ENCODE measurements at places on chromosomes 1 and 21.
A peak's percentile ranks its signal among the peaks of the same experiment; 100 is the strongest.

DNA sequence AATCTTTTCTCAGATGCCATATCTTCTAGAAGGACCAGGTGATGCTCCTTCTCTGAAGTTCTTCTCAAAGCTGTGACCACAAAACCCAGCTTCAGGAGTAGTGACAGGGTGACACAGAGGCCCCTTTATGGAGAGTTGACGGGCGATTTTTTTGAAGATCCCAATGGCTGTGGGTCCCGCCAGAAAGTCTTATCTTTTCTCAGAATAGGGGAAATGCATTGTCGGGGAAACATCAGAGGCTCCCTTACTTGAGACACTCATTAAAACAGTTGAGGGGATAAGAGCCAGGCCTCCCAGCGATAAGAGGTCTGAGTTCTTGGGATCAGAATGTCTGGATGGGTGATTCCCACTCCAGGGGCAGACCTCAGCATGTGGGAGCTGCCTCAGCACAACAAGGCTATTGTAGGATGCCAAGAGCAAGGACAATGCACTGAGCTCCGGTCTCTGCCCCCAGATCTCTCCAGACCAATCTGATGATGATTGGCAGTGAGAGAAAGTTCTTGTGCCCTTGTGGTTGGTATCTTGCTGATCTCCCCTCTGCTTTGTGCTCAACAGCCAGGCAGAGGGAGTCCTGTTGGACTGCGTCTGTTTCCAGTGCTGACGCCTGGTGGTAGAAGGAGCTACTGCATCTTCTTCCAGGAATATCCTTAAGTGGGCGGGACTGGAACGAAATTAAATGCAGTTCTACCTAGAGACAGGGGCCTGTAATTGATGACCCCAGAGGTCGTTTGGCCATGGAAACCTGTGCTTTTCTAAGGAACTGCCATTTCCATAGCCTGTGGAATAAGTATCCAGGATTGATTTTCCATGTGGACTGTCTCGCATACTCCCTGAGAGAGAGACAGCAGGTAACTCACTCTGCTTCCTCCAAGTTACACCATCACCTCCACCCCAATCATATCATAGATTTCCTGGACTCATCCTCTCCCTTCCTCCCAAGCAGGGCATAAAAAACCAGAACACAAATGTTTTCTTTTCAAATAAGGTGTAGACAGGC is 6.8 kb upstream of the ACKR1 start:
- DNase-seq = peak; percentile 75

DNA sequence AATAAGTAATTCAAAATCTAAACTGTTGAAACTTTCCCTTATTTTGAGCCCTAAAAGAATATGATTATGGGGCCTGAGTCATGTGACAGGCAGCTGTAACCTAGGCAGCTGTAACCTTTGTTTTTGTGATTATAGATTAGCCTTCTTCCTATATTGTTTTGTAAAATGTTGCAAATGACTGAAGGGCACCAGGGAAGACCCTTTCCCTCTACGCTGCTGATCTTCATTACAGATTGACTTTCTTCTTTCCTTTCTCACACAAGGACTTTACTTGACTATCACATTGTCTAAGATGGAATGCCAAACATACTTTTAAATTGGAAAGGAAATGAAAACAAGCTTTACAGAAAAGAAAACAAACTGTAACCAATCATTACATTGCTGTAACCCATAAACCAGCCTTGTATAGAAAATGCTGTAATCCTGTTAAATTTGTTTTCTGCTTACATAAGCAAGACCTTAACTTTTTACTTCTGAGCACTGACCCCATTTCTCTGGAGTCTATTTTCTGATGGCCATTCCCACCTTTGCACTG is 242.2 kb downstream of the RGS7 start:
- no peak for DNase-seq

DNA sequence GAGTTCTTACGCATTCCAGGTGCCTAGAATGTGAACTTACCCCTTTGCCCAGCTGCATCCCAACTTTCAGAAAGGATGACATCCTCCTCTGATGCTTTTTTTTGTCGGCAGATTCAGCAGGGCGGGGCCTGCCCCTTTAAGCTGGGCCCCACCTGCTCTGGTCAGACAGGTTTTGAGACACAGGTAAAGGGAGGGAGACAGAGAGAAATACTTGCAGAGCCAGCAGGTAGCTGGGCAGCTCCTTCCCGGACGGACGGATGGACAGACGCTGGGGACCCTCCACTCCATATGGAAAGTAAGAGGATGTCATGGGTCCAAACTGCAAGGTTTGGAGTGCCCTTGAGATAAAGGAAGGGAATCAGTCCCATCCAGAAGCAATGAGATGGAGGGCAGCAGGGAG is at the start of gene TMEM79:
Gene TMEM79, plus strand, starts transcription at position 214 of the 400 bp plus-strand sequence. CDS start 902 bp downstream, outside the sequence.
- DNase-seq = no peak

DNA sequence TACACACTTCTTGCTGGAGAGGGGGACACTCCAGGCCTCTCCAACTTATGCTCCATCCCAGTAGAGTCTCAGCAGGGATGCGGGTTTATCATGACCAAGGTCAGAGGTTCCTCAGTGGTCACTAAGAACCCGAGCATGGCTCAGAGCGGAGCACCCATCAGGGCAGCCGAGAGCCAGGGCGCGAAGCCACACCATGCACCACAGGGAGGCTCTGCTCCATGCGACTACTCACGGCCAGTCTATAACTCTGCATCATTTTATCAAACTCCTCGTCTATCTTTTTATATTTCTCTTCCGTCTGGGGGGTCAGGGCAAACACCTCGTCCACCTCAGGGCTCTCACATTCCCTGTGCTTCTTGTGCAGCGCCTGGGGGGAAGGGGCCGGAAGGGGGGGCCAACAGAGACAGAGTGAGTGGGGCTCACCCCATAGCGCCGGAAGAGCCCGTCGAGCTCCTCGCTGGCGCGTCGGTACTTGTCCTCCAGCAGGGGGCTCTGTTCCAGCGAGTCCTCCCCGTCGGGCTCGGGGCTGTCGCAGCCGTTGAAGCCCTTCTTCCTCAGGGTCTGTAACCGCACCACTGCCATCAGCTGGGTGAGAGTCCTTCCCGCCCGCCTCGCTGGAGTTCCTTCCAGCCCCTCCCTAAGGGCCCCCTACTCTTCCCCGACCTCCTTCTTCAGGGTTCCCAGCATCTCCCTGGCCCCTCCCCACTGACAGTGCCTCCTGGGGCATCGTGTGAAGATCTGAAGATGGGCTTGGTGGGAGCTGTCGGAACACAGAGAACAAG is 20.0 kb downstream of the MEF2D start:
- DNase-seq = peak; percentile 76

GRCh38 chr1:7553042-7553690 is 217.9 kb upstream of the VAMP3 start:
- DNase-seq = peak; percentile 51

- DNase-seq = no peak
Measured at GRCh38 chr1:69569175-69569541, 1.4 kb downstream of the LRRC7 start.

GRCh38 chr1:44588551-44589210 is 85.6 kb downstream of the TMEM53 start:
- DNase-seq = no peak

DNA sequence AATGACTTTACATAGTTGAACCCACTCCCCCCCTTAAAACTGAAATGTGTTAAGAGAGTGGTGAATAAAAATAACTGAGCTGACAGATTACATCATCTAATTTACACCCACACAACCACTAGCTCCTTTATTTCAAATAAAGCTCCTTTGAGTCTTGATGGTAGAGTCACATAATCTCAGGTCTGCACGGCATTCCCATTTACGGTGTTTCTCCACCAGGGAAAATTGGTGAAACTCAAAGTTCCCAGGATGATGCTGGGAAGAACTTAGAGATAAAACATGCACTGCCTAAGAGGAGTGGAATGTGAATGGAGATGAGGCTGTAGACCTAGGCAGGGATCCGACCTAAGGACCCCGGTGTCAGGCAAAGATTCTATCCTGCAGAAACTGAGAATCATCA is 727.8 kb upstream of the ADAMTS5 start:
- DNase-seq = no peak

DNA sequence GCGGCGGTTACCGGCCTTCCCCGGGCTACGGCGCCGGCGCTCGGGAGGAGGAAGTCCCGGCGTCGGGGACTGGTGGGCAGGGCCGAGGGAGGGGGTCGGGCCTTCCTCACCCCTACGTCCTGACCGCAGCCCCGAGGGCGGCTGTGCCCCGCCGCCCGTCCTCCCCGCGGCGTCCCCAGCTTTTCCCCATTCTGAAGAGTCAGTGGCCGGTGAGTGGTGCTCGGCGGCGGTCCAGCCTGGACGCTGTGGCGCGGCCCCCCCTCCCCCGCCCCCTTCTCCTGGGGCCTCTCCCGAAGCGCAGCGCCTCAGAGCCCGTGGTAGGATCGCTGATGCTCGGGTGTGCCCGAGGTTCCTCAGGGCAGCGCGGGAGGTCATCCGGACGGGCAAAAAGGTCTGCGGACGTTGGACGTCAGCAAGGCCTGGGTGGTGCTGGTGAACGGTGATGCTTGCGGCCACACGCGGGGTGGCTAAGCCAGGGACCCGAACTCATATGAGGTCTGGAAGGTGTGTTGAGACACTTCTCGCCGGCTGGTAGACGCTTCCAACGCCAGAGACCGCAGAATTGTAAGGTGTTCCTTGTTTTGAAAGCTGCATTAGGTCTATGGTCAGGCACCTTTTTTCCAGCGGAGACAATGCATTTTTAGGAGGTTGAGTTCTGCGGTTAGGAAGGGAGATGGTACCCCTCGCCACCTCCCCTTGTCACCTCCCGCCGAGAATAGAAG is 725 bp downstream of the SLC25A33 start:
- DNase-seq = peak; percentile 62

DNA sequence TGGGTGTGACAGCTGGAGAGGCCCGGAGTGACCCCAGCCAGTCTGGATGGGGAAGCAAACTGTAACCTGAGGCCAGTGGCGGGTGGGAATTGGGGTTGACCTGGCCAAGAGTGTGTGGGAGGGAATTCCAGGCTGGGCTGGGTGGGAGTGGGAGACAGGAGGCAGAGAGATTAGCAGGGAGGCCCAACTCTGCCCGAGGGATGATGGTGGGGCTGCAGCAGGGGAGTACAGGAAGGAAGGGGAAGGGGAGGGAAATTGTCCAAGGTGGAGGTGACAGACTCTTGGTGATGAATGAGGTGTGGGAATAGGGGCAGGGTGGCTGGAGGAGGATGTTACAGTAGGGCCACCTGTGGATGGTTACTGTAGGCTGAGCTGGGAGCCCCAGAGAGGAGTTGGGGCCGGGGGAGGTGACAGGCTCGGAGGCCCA is 40.4 kb downstream of the HUNK start:
- no peak for DNase-seq

- peak; percentile 81 for DNase-seq
Measured at GRCh38 chr1:9249534-9250410, 15.2 kb downstream of the H6PD start.

DNA sequence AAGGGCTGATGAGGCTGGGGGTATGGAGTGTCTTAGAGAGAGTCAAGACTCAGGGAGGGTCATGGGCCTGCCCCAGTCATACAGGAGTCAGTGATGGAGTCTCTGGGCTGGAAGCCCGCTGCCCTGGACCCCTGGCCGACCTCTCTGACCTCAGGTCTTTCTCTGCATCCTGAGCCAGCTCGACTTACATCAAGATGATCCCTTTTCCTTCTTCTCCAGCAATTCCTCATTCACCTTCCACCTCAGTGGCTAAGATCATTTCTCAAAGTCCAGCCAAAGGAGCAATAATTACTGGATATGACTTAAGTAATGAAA is 308.6 kb downstream of the MATN1 start:
- DNase-seq = no peak

- no peak for DNase-seq
Measured at GRCh38 chr21:29991624-29992023, 51.8 kb upstream of the GRIK1 start.

DNA sequence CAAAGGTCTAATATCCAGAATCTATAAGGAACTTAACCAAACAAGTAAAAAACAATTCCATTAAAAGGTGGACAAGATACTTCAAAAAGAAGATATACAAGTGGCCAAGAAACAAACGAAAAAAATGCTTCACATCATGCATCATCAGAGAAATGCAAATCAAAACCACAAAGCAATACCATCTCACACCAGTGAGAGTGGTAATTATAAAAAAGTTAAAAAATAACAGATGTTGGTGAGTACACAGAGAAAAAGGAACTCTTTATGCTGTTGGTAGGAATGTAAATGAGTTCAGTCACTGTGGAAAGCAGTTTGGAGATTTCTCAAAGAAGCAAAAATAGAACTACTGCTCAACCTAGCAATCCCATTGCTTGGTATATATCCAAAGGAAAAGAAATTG is 218.6 kb downstream of the SLC44A5 start:
- DNase-seq = no peak

- DNase-seq = no peak
Measured at GRCh38 chr1:224245188-224245587, 62.1 kb downstream of the DEGS1 start.

GRCh38 chr1:118698911-118699310 is 289.2 kb downstream of the TBX15 start:
- no peak for DNase-seq

- DNase-seq = no peak
Measured at GRCh38 chr1:34199927-34200326, 23.2 kb downstream of the C1orf94 start.

DNA sequence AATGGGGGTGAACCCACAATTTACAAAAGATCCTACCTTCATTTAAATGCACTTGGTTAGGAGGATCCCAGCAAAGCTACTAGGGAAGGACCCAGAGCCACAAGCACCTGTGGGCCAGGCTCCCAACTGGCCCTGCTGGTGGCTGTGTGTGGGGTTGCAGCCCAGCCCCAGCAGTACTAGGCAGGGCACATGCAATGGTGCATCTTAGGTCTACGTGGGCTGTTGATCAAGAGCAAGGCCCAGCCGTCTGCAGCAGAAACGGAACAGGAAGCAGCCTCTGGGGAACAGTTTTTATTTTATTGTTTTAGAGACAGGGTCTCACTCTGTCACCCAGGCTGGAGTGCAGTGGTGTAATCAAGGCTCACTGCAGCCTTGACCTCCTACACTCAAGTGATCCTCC is 134.1 kb upstream of the RAB4A start:
- DNase-seq = no peak

GRCh38 chr1:199706826-199707606 is 320.5 kb upstream of the NR5A2 start:
- no peak for DNase-seq

DNA sequence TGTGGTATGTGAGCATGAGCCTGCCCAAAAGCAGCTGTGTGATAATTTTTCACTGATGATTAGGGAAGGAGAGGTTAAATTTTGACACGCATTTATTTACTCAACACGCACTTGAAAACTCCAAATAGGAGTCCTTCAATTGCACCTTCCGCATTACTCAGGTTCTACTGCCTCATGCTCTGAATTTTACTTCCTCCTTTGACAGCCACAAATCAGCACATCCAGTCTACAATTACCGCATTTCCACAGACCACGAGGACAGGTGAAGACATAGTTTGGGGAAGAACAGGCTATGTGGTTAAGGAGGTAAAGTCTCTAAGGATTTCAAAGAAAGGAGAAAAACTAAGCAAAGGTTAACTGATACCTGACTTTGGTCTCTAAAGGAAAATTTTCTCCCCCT is 2.6 kb downstream of the CAPN8 start:
- no peak for DNase-seq

Data from aorta (tissue), 5 donors.